ENCODE measurements at places on chromosomes 12 and 14.
A peak's percentile ranks its signal among the peaks of the same experiment; 100 is the strongest.

DNA sequence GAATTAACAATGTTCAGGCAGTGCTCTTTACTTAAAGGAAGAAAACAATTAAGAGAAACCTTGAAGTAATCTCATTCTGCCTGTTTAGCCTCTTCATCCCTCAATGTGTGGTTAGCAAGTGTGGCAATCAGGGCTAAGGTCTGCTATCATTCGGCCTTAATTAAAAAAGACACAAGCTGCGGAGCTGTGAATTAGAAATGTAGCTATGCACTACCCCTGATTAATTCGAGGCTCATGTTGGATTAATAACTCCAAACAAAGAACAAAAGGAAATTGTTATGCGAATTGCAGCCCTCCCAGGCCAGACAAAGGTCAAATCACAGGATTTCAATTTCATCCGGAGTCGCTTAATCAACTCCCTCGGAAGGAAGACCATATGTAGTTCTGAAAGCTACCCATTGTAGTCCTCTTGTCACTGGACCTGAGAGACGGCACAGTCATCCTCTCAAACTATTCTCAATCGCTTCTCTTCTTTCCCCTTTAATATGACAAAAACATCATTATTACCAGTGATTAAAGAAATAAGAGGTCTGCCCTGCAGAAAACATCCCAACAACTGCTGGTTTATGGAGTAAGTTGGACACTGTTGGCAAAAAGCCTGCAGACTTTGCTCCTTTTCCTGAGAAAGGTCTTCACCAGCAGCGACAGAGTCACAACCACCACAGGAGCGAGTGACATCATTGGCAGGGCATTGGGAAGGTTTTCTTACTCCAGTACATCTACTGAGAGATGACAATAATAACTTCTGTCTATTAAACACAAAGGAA lies 71.1 kb upstream of the SOX5 start:
- DNase-seq: no peak

DNA sequence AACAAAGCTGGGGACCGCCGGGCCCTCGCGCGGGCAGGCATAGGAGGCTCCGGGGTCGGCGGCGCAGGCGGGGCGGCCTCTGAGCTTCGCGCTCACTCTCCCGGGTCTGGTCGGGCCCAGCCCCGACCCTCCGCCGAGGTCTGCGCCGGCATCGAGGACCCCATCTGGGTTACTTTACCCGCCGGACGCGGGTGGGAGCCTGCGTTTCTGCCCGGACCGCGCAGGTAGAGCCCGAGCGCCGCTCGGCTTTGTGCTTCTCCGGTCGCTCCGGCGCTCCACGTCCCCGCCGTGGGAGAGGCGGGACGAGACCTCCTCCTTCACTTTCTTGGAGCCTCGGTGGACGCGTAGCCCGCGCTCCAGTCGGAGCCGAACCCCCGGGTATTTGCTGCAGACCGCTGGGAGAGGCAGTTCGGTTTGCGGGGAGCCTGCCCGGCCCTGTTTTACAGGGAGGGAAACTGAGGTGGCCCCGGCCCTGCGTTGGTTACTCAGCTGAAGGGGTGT lies 63.2 kb downstream of the FBXL14 start:
- no peak for DNase-seq

DNA sequence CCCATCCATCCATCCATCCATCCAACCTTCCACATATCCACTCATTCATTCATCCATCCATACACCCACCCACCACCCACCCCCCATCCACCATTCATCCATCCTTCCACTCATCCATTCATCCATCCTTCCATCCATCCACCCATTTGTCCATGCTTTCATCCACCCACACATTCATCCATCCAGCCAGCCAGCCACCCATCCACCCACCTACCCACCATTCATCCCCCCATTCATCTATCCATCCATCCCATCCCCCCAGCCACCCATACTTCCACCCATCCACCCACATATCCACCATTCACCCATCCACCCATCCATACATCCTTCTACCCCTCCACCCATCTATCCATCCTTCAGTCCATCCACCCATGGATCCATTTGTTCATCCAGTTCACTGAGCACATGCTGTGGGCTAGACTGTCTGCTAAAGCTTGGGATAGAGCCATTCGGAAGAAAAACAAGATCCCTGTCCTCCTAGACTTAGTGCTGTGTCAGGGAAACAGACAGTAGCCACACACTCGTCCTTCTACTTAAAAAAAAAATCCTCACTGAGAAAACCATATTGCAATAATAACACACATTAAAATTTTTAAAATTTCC lies 377.5 kb downstream of the ADGRD1 start:
- DNase-seq: no peak

DNA sequence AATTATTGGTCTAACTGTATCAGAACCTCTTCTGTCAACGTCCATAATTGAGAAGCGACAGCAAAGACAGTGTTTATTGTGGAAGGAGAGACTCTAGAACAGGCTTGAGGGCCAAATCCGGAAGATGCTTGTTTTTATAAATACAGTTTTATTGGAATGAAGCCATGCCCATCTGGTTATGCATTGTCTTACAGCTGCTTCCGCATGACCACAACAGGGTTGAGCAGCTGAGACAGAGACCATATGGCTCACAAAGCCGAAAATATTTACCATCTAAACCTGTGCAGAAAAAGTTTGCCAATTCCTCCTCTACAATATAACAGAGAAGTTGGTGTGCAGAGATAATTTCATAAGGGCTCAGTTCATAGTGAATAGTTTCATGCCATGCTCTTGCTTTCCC lies 24.5 kb downstream of the PRKAB1 start:
- peak; percentile 18 for DNase-seq

GRCh38 chr12:20120403-20120725 lies 248.0 kb upstream of the PDE3A start:
- no peak for DNase-seq

DNA sequence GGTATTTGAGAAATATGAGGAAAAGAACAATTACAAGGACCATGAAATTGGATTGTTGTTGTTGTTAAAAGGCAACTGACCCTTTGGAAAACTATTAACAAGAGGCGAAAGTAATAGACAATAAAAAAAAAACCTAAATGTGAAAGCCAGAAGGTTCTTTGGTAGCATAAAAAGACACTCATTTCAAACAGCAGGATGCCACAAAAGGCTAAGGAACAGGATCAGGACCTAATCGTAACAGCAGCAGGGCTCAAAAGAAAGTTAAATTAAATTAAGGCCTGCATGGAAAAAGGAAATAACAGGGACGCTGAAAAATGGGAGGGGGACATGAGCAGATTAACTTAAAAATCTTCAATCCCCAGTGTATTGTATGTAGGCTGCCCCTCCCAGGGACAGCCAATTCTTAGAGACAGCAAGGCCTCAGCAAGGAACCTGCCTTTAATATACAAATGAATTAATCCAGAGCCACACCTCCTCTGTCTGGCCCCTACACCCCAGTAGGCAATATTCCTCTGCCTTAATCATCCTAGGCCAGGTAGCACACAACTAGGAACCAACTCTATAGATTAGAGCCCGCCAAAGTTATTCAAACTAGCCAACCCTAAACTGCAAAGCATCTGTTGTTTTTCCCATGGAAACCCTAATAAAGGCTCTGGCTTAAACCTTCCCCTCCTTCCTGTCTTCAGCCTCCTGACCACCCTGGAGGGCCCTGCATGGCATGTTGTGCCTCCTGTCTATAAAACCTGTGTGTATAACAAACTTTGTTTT lies 28.4 kb upstream of the AP4S1 start:
- no peak for DNase-seq

DNA sequence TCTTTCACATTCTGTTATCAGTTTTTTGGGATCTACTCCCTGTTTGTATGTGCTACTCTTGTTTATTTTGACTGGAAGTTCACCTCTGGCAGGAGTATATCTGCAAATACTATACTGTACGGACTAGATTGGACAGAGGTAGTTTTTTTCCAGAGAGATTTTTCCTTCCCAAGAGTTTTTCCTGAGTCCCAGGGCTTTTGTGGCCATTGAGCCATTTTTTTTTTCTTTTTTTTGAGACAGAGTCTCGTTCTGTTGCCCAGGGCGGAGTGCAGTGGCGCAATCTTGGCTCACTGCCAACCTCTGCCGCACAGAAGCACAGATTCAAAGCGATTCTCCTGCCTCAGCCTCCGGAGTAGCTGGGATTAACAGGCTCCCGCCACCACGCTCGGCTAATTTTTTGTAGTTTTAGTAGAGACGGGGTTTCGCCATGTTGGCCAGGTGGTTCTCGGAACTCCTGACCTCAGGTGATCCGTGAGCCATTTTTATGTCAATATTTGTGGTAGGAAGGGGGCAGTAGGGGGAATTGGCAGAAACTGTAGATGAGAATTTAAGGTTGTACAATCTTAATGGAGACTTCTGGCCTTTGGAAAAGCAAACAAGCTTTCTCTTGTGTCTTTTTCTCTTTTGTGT lies 19.4 kb downstream of the KTN1 start:
- no peak for DNase-seq

GRCh38 chr12:94242901-94243300 lies 94.5 kb downstream of the PLXNC1 start:
- DNase-seq: peak; percentile 26

GRCh38 chr12:104490186-104490585 lies 33.4 kb downstream of the CHST11 start:
- DNase-seq: no peak

GRCh38 chr14:102902523-102903247 lies 19.8 kb upstream of the AMN start:
- peak; percentile 36 for DNase-seq

- no peak for DNase-seq
Measured at GRCh38 chr14:73802431-73803188, 49.0 kb upstream of the PTGR2 start.

DNA sequence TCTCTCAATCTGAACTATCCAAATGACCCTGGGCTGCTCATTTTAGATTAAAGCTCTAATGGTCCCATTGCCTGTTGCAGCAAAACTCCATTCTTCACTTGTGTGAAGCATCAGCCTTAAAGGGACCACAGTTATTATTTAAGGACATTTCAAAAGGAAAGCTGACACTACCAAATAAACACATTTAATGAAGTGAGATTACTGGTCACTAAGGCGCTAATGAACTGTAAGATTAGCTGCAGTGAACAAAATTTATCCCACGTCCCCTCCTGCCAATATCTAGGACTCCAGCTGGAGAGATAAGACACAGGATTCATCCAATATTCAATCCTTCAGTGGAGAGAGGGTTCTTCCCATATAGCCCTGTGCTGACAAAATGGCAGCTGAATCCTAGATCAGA lies 1029.2 kb upstream of the SEL1L start:
- no peak for DNase-seq

GRCh38 chr12:70598467-70599193 lies 38.6 kb downstream of the PTPRB start:
- peak; percentile 46 for DNase-seq

DNA sequence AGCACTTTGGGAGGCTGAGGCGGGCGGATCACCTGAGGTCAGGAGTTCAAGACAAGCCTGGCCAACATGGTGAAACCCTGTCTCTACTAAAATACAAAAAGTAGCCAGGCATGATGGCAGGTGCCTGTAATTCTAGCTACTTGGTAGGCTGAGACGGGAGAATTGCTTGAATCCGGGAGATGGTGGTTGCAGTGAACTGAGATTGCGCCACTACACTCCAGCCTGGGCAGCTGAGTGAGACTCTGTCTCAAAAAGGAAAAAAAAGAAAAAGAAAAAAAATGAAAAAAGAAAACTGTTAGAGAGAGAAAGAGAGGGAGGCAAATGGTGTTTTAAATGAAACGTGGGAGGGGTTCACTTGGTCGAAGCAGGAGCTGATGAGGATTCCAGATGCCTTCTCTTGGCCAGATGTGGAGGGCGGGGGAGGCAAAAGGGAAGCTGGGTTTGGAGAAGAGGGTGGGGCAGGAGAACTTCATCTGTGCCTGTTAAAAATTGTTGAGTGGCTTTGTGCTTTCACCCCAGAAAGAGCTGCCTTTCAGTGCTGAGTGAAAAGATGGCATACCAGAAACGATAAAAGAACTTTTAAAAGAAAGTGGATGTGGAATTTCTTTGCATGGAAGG lies 1.1 kb downstream of the EMP1 start:
- no peak for DNase-seq

DNA sequence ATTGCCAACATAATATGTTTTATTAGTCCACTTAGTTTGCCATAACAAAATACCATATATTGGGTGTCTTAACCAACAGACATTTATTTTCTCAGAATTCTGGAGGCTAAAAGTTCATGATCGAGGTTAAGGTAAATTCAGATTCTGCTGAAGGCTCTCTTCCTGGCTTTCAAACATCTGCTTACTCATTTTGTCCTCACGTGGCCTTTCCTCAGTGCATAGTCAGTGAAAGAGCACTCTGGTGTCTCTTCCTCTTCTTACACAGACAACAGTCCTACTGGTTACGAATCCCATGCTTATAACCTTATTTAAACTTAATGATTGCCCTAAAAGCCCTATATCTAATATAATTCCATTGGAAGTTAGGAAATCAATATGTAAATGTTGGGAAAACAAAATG lies 479.7 kb downstream of the FSCB start:
- DNase-seq: no peak

DNA sequence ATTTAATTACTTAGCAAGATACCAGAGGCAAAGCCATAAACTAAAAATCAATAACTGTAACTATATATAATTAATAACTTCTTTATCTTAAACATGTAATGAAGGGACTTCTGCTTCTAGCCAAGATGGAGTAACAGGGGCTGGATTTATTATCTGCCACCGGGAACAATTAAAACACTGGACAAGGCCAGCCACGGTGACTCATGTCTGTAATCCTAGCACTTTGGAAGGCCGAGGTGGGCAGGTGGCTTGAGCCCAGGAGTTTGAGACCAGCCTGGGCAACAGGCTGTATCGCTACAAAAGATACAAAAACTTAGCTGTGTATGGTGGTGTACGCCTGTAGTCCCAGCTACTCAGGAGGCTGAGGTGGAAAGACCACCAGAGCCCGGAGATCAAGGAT lies 113.6 kb downstream of the TAOK3 start:
- no peak for DNase-seq

GRCh38 chr12:6090803-6091202 lies 33.7 kb downstream of the VWF start:
- DNase-seq: no peak

DNA sequence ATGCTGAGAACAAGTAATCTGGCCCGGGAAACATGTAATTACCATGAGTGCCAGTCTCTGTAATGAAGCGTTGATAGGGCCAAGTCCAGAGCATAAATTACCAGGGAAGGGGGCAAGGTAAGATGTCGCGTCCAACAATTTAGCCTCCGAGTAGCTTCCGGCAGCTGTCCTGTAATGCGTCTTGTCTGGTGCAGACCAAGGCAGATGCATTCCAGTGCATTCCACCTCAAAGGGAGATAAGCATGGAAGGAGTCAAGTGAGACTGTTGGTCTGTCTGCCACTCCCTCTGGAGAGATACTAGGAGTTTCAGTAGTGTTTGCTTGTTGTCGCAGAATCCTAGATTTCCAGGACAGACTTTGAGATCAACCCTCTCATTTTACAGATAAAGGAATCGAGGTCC lies 218.3 kb downstream of the AACS start:
- no peak for DNase-seq

DNA sequence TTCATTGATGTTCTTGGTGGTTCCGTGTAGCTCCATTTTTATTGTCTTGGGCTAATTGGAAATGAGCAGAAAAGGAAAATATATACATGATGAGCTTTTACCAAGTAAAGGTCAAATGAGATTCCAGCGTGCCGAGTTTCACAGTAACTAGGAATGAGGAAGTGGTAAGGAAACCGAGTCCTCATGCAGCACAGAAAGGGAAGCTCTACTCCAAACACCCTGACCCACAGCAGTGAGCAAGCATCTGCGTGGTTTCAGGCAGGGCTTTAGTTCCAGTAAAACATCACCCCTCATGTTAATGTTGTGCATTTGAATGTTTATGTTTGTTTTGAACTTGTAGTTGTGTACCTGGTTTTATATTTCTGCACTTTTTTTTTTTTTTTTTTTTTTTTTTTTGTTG lies 208.0 kb downstream of the SLC41A2 start:
- DNase-seq: no peak
